B cell (primary cell): ENCODE measurements at places on chromosomes 7 and 10. TPM values are rescaled to one million over a fixed set of nuclear protein-coding genes. Genes with fewer than 3 reads are reported as not detected.

Gene MMP21
- total RNA-seq: 0.15 TPM in 2 replicates

Gene TCAF2
- 15.9 and 16.0 TPM in 2 replicates for total RNA-seq

Gene ZNF862
- 24.3 and 33.0 TPM in 2 replicates for total RNA-seq

Gene LIPK
- not detected in 2 replicates for total RNA-seq

Gene SPDYE11
- not detected in 2 replicates for total RNA-seq

Gene MMD2
- total RNA-seq: not detected in 2 replicates

Gene PFKP
- total RNA-seq: 41.4 and 43.8 TPM in 2 replicates

Gene SCART1
- 4.7 and 7.3 TPM in 2 replicates for total RNA-seq

Gene GIMAP7
- total RNA-seq: 0.30 and 0.41 TPM in 2 replicates

Gene LRIT1
- total RNA-seq: not detected in 2 replicates

- DNase-seq: no peak
These were observed 319 bp upstream of the GATA3 start for GRCh38 chr10:8054244-8054493.

DNA sequence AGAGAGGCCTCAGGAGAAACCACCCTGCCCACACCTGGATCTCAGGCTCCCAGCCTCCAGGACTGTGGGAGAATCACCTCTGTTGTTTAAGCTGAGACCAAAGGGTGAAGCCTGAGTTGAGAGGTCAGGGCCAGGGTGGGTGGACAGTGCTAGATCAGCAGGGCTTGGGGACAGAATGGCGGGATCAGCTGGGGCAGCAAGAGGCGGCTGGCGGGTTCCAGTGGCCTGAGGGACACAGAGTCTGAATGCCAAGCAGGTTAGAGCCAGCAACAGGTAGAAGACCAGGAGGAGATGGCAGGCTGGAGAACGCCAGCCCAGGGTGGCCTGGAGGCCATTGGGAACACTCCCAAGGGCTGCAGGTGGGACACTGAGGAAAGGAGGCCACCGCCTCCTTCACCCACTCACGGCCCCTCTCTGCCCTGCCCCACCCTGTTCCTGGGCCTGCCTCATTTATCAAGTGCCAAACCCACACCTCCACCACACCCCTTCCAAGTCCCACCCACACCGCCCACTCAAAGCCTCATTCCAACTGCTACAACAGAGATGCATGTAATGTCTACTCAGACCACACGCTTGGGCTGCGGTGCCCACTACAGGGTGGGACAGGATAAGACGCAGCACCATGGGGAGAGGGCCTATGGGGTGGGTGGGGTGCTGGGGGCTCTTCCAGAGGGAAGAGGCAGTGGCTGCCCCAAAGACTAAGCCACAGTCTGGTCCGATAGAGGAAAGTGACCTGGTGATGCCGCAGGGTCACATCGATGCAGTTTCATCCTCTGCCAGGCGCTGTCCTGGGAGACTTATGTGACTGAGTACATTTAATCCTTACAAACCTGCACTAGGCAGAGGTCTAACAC, 173.9 kb downstream of the TNS3 start:
- DNase-seq: no peak

DNA sequence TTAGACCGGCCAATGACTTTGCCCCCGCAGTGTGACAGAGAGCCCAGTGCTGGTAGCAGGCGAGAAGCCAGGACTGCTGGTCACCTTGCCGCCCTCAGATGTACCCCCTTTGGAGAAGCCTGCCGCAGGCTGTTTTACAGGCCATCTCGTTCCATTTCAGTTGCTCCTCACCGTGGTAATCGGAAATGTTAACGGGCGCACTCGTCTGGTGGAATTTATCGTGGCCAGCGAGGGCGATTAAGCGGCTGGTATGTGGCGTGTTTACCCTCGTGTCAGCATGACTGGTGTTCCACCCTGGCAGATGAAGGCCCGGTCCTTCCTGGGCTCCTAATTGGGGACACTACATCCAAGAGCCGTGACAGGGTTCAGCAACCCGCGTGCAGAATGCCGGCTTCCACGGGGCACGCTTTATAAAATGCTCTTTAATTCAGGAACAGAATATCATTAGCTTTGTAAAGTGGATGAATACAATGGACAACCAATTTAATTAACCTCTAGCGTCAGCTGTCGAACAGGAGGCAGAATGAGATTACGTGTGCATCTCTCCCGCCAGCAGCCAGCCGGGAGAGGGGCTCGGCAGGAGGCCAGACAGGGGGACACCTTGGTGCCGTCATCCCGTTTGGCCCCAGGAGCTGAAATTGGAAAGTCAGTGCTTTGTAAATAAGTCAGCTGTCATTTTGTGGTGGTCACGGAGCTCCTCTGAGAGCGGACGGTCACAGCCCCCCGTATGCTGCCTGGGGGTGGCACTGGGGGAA, 108.3 kb downstream of the NKX6-2 start:
- DNase-seq: no peak

- no peak for DNase-seq
These were observed 232.0 kb downstream of the SH2D4B start for GRCh38 chr10:80769700-80770160.

- no peak for DNase-seq
These were observed 6.1 kb downstream of the LAT2 start for GRCh38 chr7:74215921-74216320.

- no peak for DNase-seq
These were observed 41.9 kb downstream of the AP5Z1 start for GRCh38 chr7:4817178-4817901.

DNA sequence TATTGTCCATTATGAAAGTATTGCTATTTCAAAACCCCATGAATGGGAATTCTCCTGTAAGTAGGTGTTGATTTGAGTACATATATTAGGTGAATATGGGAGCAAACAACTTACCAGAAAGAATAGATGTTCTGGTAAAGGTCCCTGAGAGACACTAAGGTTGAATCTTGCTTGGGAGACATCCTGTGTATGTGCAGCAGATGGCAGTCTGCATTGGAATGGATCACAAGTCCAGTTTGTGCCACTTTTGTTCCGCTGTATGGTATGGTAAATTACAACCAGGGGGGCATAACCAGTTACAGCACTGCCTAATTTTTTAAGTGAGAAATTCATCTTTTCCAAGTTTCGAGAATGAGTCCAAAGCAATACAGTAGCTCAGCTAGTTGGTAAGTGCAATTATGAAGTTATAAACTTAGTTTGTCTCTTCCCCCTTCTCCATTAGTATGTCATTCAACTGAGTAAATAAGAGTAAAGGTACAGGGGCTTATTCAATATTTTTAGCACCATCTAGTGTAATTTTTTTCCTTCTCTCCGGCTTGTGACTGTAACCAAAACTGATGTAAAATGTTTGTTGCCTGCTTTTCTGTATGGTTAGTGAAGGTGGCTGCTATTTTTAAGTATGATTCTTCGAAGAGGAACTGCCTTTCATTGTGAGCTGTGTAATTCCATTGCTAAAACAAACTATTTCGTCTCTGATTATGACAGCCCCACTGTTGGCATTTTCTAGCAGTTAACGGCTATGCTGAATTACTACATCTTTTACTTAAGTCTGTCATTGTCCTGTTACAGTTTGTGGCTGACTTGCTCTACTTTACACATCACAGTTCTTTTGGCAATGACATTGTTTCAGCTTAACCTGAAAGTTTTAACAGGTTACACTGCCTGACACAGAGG, 2.8 kb downstream of the MCU start:
- peak; percentile 30 for DNase-seq

GRCh38 chr10:95249467-95249866, 41.3 kb downstream of the PDLIM1 start:
- no peak for DNase-seq

- DNase-seq: no peak
These were observed 9.6 kb upstream of the PDCD4 start for GRCh38 chr10:110861930-110862649.

- no peak for DNase-seq
These were observed 2.1 kb downstream of the CNNM1 start for GRCh38 chr10:99331207-99331803.

DNA sequence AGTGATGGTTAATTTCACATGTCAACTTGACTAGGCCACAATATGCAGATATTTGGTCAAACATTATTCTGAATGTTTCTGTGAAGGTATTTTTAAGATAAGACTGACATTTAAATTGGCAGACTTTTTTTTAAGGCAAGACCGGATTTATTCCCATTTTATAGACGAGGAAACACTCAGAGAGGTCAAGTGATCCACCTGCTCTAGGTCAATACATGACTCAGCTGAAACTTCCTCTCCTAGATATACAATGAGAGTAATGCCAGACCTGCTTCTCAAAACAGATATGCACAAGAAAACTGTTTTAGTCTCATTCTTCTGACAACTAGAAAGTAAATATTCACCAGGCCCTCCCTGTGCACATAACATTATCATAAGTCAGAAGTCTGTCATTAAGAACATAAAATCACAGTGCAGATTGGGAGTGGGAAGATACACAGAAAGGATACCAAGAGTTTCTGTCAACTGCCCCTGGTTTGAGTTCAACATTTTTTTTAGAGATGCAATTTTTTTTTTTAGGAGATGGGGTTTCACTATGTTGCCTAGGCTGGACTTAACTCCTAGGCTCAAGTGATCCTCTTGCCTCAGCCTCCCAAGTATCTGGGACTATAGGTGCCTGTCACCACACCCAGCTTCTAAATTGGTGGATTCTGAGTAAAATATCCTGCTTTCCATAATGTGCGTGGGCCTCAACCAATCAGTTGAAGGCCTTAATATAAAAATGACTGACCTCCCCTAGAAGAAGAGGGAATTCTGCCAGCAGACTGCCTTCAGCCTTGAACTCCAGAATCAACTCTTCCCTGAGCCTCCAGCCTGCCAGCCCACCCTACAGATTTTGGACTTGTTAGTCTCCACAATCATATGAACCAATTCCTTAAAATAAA, 121.4 kb downstream of the ZFAND4 start:
- DNase-seq: no peak

- DNase-seq: no peak
These were observed 634.7 kb upstream of the AUTS2 start for GRCh38 chr7:68963552-68963951.

- no peak for DNase-seq
These were observed 204.1 kb upstream of the LYZL1 start for GRCh38 chr10:29084681-29085307.

DNA sequence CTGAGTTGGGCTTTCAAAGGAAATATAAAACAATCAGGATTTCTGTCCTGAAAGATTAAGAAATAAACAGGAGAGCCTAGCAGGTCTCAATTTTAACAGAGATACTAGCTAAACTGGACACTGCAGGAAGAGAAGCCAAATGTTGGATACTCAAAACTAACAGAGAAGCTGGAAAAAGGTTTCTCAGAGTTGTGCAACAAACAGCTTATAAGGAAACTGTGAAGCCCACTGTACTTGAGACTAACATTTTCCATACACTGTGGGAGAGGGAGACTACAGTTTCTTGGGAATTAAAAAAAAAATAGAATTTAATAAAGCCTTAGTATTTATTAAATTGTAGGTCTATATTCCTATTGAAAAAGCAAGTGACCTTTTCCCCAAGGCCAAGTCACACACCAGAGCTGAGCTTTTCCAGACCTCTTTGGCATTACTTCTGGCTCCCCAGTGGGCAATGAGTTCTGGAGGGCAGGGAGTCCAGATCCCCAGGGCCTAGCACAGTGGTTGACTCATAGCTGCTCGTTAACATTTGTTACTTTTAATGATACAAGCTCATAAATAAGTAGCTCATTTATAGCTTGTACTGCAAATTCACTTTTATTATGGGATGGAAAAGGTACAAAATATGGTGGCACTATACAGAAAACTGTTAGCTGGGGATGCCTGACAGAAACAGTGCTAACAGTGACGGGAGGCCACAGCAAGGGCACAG, 68.3 kb downstream of the MINDY3 start:
- DNase-seq: no peak

GRCh38 chr10:49737474-49738201, 24.5 kb downstream of the OGDHL start:
- no peak for DNase-seq

GRCh38 chr10:121531076-121531829, 67.0 kb downstream of the FGFR2 start:
- DNase-seq: no peak

DNA sequence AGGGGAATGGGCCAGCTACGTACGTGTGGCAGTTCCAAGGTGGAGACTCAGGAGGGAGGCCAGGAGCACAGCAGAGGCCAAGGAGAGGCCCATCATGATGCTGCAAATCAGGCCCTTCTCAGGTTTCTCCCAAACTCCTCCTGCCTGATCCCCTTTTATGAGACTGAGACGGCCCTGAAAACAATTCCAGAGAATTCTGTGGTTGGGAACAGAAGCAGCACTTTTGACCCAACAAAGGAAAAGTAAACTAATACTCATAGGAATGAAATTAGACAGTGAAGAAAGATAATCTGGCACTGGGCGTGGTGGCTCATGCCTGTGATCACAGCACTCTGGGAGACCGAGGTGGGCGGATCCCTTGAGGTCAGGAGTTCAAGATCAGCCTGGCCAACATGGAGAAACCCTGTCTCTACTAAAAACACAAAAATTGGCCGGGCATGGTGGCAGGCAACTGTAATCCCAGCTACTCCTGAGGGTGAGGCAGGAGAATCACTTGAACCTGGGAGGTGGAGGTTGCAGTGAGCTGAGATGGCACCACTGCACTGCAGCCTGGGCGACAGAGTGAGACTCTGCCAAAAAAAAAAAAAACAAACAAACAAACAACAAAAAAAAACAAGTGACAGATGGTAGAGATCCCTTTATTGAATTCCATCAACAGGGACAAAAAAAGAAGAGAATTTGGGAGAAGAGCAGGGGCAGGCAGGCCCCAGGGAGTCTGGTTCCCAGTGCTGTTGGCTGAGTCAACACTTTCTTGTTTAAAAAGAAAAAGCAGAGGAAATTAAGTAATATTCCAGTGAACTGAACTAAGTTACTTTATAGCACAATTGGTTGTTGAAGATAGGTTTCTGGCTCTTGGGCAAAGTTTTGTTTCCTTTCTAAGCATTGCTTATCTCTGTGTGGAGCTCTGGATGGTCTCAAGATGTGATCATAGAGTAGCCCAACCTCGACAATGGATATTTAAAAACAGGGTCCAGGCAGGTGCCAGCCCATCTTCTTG, at the start of gene CCL26:
CCL26 (minus strand) TSS at position 131 of the 997 bp plus-strand sequence; CDS start at position 96, 35 bp downstream.
- no peak for DNase-seq

DNA sequence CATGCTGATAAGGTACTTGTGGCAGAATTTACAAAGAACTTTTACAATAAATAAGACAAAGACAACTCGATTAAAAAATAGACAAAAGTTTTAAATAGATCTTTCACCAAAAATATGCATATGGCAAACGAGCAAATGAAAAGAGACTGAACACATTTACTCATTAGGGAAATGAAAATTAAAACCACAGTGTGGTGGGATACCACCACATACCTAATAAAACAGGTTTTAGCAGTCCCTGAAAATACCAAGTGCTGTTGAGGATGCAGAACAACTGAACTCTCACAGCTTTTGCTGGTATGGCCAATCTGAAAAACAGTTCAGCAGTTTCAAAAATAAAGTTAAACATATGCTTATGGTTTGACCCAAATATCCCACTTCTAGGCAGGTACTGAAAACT, 205.4 kb upstream of the ADO start:
- DNase-seq: no peak
